Type B pancreatic cell (in vitro differentiated cells): ENCODE measurements at places on chromosomes 1 and 21.

- no peak overlapping the region for H3K4me3 ChIP-seq
- H3K27me3 ChIP-seq, result no peaks in the 10 kb centered on the region
- H3K4me1 ChIP-seq, result no peaks in the 10 kb centered on the region
- DNase-seq, result no peak
- H3K36me3 ChIP-seq, result no peaks in the 10 kb centered on the region
These were observed 24.0 kb upstream of the DIRAS3 start for GRCh38 chr1:68074472-68074871.

DNA sequence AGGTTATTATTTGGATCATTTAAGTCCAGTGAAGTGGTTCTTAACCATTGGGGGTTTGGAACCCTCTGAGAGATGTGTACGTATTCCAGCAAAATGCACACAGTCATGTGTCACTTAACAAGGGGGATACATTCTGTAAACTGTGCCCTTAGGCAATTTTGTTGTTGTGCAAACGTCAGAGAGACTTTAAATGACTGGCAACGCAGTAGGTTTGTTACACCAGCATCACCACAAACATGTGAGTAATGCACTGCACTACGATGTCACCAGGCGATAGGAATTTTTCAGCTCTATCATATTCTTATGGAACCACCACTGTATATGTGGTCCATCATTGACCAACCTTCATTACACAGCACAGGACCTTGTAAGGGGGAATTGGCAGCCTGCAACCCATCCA lies 11.9 kb downstream of the AHCYL1 start:
- peaks cover 17% of the 10 kb centered on the region for H3K36me3 ChIP-seq
- no peaks in the 10 kb centered on the region for H3K27me3 ChIP-seq
- H3K4me1 ChIP-seq, result peaks cover 40% of the 10 kb centered on the region
- no peak for DNase-seq
- no peak overlapping the region for H3K4me3 ChIP-seq
- H3K27ac ChIP-seq, result no peak overlapping the region

- no peak overlapping the region for H3K27ac ChIP-seq
- H3K4me3 ChIP-seq, result peak overlapping the region; percentile 28
- H3K36me3 ChIP-seq, result peaks cover 12% of the 10 kb centered on the region
- no peaks in the 10 kb centered on the region for H3K27me3 ChIP-seq
- no peak for DNase-seq
- peaks cover 42% of the 10 kb centered on the region for H3K4me1 ChIP-seq
These were observed 102.9 kb downstream of the PTPN14 start for GRCh38 chr1:214448536-214448935.

DNA sequence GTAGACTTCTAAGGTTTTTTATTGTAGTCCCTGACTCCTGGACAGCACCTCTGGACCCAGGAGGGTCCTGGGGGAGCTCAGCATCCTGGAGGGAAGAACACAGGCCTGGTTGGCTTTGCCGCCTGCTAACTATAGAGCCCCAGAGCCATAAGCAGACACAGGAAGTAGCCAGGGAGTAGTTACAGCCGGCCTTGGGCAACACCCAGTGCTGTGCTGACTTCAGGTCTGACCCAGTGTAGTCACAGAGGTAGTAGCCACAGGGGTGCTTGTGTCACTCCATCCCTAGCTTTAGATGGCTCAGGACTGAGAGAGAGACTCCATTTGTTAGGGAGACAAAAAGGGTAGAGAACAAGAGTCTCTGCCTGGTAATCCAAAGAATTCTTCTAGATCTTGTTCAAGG lies 21.9 kb downstream of the MCOLN2 start:
- DNase-seq, result no peak
- no peaks in the 10 kb centered on the region for H3K4me1 ChIP-seq
- H3K27ac ChIP-seq, result no peak overlapping the region
- H3K4me3 ChIP-seq, result no peak overlapping the region
- peaks cover 6% of the 10 kb centered on the region for H3K27me3 ChIP-seq

- H3K4me3 ChIP-seq, result peak overlapping the region; percentile 99
- H3K36me3 ChIP-seq, result peaks cover 8% of the 10 kb centered on the region
- peaks cover 21% of the 10 kb centered on the region for H3K4me1 ChIP-seq
These were observed 1.8 kb downstream of the MFN2 start for GRCh38 chr1:11982010-11982392.

DNA sequence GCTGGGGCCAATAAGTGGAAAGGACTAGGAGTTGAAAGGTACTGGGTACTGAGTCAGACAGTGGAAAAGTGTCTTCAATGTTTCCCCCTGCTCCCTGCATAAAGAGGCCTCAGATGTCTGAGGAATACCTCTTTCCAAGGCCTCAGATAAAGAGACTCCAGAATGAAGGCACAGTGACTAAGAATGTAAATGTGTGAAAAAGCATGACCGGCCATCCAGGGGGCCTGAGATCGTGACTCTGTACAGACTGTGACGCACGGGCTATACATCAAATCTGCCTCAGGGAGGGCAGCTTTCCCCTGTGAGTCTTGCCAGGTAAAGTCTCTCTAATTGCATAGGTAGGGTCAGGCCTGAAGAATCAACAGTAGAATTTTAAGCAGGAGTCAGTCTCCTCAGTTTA lies 1690.5 kb downstream of the KCNT2 start:
- H3K27me3 ChIP-seq, result no peaks in the 10 kb centered on the region
- no peak overlapping the region for H3K4me3 ChIP-seq
- H3K4me1 ChIP-seq, result peaks cover 4% of the 10 kb centered on the region
- H3K27ac ChIP-seq, result no peak overlapping the region

GRCh38 chr1:21000245-21000594 lies 176.5 kb downstream of the EIF4G3 start:
- no peak for DNase-seq
- no peaks in the 10 kb centered on the region for H3K27me3 ChIP-seq
- H3K36me3 ChIP-seq, result peaks cover 5% of the 10 kb centered on the region
- H3K4me1 ChIP-seq, result peaks cover 24% of the 10 kb centered on the region
- no peak overlapping the region for H3K4me3 ChIP-seq

- H3K27me3 ChIP-seq, result no peaks in the 10 kb centered on the region
- no peak overlapping the region for H3K4me3 ChIP-seq
- H3K27ac ChIP-seq, result no peak overlapping the region
- H3K36me3 ChIP-seq, result no peaks in the 10 kb centered on the region
- H3K4me1 ChIP-seq, result no peaks in the 10 kb centered on the region
These were observed 113.9 kb upstream of the BACE2 start for GRCh38 chr21:41054018-41054578.

DNA sequence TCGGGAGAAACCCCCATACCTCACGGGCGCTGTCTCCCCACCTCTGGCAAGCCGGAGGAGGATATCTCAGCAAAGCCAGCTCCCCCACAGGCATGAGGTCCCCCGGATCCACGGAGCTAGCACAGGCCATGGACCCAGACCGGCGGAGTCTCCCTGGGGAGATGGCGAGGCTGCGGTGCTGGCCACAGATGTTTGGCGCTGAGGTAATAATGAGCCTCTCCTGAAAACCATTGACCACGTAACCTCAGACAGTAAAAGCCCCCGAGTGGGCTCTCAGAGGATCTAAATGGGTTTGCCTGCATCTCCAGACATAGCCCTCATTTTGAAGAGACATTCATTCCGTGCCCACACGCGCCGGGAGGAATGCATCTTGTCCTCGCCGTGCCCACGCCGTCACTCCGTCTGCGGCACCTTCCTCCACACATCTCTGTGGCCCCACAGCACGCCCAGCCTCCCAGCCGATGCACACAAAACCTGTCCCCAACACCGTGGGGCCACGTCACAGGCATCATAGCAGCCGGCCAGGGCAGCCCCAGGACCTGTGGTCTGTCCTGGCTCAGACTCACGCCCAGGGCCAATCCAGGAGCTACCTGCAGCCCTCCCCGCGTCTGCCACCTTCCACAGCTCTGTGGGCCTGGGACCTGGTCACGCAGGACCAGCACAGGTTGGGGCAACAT lies 150.9 kb downstream of the PRDM16 start:
- no peak overlapping the region for H3K27ac ChIP-seq
- no peaks in the 10 kb centered on the region for H3K36me3 ChIP-seq
- no peak for DNase-seq
- no peak overlapping the region for H3K4me3 ChIP-seq
- H3K4me1 ChIP-seq, result peaks cover 58% of the 10 kb centered on the region

DNA sequence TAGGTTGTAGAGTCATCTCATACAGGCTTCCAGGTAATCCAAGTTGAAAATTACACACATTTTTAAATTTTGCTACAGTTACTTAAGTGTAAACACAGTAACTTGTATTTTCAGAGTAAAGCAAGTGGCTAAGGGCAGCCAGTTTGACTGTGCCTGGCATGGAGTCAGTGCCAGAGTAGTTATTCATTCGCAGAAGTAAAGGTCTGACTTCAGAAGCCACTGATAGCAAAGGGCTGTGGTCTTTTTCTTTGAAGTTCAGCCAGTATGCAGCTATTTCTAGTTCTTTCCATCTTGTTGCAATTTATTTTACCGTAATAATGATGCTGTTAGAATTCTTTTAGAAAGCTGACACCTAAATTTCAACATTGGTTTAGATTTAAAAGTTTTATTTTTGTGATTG lies 9.4 kb downstream of the TMEM50A start:
- no peaks in the 10 kb centered on the region for H3K27me3 ChIP-seq
- H3K27ac ChIP-seq, result no peak overlapping the region
- H3K4me3 ChIP-seq, result no peak overlapping the region
- peaks cover 20% of the 10 kb centered on the region for H3K36me3 ChIP-seq

DNA sequence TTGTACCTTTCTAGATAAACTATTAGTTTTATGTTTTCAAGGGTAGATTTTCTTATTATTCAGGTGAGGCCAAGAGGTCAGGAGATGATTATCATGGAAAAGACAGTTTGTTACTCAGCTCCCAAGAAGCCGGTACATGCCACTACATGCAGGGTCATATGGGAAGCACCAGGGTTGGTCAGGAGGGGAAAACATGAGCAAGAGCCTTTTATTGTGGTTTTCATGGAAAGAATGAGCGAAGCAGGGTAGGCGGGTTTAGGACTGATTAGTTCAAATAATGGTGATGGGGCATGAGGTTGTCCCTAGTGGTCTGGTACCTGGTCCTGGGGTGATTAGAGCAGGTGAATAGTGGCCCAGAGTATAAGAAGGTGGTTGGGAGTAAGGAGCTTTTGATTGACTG lies 189.9 kb downstream of the APP start:
- peaks cover 47% of the 10 kb centered on the region for H3K36me3 ChIP-seq
- H3K27me3 ChIP-seq, result no peaks in the 10 kb centered on the region
- no peak for DNase-seq
- H3K27ac ChIP-seq, result no peak overlapping the region

GRCh38 chr1:227778401-227778947 lies 37.0 kb upstream of the PRSS38 start:
- no peak overlapping the region for H3K4me3 ChIP-seq
- no peak overlapping the region for H3K27ac ChIP-seq
- DNase-seq, result no peak
- H3K27me3 ChIP-seq, result no peaks in the 10 kb centered on the region
- H3K4me1 ChIP-seq, result peaks cover 11% of the 10 kb centered on the region

- no peak for DNase-seq
- no peaks in the 10 kb centered on the region for H3K27me3 ChIP-seq
- H3K4me3 ChIP-seq, result no peak overlapping the region
- no peak overlapping the region for H3K27ac ChIP-seq
- no peaks in the 10 kb centered on the region for H3K36me3 ChIP-seq
- no peaks in the 10 kb centered on the region for H3K4me1 ChIP-seq
These were observed 622.9 kb upstream of the ADGRL4 start for GRCh38 chr1:79629414-79629813.

GRCh38 chr1:241770115-241770514 lies 77.9 kb upstream of the EXO1 start:
- peaks cover 4% of the 10 kb centered on the region for H3K4me1 ChIP-seq
- H3K36me3 ChIP-seq, result no peaks in the 10 kb centered on the region
- no peak overlapping the region for H3K27ac ChIP-seq
- no peak overlapping the region for H3K4me3 ChIP-seq

GRCh38 chr1:235298758-235299157 lies 29.2 kb downstream of the ARID4B start:
- no peak overlapping the region for H3K4me3 ChIP-seq
- no peaks in the 10 kb centered on the region for H3K27me3 ChIP-seq
- DNase-seq, result no peak
- peaks cover 12% of the 10 kb centered on the region for H3K4me1 ChIP-seq

- no peaks in the 10 kb centered on the region for H3K36me3 ChIP-seq
- no peaks in the 10 kb centered on the region for H3K27me3 ChIP-seq
- H3K4me3 ChIP-seq, result no peak overlapping the region
- H3K27ac ChIP-seq, result no peak overlapping the region
- peaks cover 5% of the 10 kb centered on the region for H3K4me1 ChIP-seq
- no peak for DNase-seq
These were observed 157.6 kb downstream of the VAV3 start for GRCh38 chr1:107807405-107807804.

GRCh38 chr1:27668808-27669723 lies 2.9 kb downstream of the IFI6 start:
- H3K36me3 ChIP-seq, result no peaks in the 10 kb centered on the region
- peak; percentile 89 for DNase-seq
- H3K4me1 ChIP-seq, result peaks cover 22% of the 10 kb centered on the region
- H3K27ac ChIP-seq, result peak overlapping the region; percentile 67
- H3K4me3 ChIP-seq, result peak overlapping the region; percentile 78
- no peaks in the 10 kb centered on the region for H3K27me3 ChIP-seq

DNA sequence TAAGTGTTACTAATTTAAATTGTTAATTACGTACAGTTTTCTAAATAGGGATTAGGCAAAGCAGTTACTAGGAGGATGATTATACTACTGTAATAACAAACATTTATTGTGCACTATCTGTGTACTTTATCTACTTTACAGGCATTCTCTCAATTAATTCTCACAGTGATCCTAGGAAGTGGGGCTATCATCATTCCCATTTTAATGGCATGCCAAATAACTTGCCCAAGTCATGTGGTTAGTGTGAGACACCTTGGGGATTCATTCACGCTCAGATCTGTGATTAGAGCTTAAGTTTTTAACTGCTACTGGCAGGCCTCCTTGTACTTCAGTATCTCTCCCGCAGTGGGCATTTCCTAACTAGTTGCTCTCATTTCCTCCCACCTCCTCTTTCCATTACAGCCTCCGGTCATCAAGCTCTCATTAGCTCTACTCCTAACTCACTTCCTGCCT lies 11.5 kb downstream of the PHLDA3 start:
- H3K27me3 ChIP-seq, result no peaks in the 10 kb centered on the region
- H3K27ac ChIP-seq, result peak overlapping the region; percentile 76
- H3K4me1 ChIP-seq, result peaks cover 20% of the 10 kb centered on the region
- DNase-seq, result no peak

GRCh38 chr1:87230501-87230900 lies 98.2 kb upstream of the LMO4 start:
- H3K4me1 ChIP-seq, result peaks cover 7% of the 10 kb centered on the region
- no peak overlapping the region for H3K4me3 ChIP-seq
- no peak overlapping the region for H3K27ac ChIP-seq
- DNase-seq, result no peak
- no peaks in the 10 kb centered on the region for H3K36me3 ChIP-seq

GRCh38 chr1:15088281-15088971 lies 65.1 kb upstream of the TMEM51 start:
- H3K27me3 ChIP-seq, result no peaks in the 10 kb centered on the region
- H3K36me3 ChIP-seq, result no peaks in the 10 kb centered on the region

DNA sequence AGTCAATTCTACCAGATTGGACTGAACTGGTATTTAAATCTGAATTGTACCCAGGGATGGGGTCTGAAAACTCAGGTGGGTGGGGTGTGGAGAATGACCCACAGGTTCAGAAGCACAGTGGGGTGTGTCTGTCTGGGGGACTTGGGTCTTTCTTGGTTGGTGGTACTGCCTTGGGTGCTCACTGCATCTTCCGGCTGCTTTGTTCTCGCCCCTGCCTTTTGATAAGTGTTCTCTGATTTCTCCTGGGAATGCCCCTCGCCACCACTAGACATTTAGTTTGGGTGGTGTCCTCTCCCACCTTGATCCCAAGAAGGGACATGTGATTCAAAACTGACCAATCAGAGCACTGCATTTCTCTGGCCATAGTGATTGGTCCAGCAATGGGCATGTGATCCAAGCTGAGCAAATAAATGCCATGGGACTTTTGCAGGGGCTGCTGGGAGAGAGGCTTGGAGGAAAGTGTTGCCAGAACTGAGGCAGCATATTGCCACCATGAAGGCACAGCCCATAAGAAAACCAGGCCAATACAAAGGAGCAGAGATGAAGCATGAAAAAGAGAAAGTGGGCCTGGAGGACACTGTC lies 270.5 kb downstream of the NPHP4 start:
- no peak for DNase-seq
- no peak overlapping the region for H3K4me3 ChIP-seq
- peaks cover 12% of the 10 kb centered on the region for H3K27me3 ChIP-seq
- no peaks in the 10 kb centered on the region for H3K36me3 ChIP-seq
